H1 (cell line): ENCODE measurements at places on chromosomes 16 and 17. TPM values are rescaled to one million over a fixed set of nuclear protein-coding genes. Genes with fewer than 3 reads are reported as not detected.

CACNA1G gene
- 2.9 and 4.8 TPM in 2 replicates for polyA plus RNA-seq

CSH2 gene
- not detected in 2 replicates for polyA plus RNA-seq

CD300LB gene
- polyA plus RNA-seq: not detected in 2 replicates

ZNF830 gene
- 3.9 and 4.2 TPM in 2 replicates for polyA plus RNA-seq

KCTD5 gene
- polyA plus RNA-seq: 31.8 and 46.8 TPM in 2 replicates

SLC13A5 gene
- 2.1 and 3.5 TPM in 2 replicates for polyA plus RNA-seq

JPH3 gene
- polyA plus RNA-seq: 10.3 and 19.3 TPM in 2 replicates

CCL2 gene
- polyA plus RNA-seq: 2.6 and 3.0 TPM in 2 replicates
